ENCODE measurements at places on chromosomes 12 and 14.

- no peak for DNase-seq
Observed at GRCh38 chr12:131929581-131930456, 743 bp downstream of the PUS1 start.

DNA sequence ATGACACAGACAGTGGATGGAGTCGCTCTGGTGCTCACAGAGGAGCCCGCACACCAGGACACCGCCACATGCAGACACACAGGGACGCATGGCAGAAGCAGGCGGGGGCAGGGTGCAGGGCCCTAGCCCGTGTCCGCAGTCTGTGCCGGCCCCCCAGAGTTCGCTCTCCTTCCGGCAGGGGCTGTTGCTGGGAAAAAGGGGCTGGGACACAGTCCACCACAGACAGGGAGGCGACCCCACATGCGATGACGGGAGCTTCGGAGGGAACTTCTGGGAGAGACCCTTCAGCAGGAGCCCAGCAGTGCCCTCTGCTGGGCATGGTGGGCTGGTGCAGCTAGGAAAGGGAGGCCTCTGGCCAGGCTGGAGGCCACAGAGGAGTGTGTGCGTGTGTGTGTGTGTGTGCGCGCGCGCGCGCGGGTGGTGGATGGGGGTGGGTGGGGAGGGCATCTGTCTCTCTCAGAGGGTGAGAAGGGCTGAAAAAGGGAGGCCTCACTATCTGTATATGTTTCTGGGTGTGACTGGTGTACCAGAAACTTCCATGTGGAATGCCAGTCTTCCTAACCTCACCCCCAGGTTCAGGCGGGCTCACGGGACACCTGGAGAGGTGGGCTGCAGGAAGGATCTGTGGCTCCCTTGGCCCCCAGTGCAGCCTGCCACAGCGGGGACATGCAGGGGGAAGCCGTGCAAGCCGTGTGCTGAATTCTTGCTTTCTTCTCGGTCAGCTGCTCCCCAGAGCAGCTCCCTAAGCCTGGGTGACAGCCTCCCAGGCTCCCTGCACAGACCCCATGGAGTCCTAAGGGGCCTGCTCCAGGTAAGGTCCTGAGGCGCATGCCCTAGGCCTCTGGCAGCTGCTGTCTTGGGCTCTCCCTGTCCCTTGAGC is 60.7 kb downstream of the PLEKHG3 start:
- DNase-seq = peak; percentile 88

DNA sequence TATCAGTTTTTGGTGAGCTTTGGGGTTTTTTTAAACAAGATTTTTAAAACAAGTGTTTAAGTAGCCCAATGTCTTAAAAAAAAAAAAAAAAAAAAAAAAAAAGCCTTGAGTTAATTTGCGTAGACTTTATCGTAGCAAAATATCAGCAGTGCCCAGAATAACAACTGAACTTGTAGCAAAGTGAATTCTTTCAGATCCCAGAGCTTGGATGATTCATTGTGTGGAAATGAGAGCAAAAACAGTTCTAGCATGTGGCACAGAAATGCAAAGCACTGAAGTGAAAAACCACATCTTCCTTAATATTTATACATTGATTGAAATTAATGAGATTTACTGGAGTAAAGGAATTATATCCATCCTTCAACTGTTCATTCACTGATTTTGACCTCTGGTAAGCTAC is 258.1 kb downstream of the EGLN3 start:
- DNase-seq = peak; percentile 77

DNA sequence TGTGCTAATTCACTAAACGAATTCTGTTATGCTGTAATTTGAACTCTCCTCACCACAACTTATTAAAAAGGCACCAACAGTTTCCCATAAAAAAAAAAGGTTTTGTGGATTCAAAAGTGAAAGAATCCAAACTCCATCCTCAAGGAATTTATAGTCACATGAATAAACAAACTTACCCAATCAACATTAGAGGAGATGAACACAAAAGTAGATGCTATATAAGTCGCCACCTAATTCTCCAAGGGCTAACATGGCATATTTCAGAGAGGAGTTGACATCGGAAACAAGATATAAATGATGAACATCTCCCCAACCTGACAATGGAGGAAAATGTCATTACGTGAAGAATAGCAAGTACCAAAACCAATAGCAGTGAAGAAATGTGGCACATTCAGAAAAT is 265.5 kb upstream of the PRKD1 start:
- DNase-seq = no peak

DNA sequence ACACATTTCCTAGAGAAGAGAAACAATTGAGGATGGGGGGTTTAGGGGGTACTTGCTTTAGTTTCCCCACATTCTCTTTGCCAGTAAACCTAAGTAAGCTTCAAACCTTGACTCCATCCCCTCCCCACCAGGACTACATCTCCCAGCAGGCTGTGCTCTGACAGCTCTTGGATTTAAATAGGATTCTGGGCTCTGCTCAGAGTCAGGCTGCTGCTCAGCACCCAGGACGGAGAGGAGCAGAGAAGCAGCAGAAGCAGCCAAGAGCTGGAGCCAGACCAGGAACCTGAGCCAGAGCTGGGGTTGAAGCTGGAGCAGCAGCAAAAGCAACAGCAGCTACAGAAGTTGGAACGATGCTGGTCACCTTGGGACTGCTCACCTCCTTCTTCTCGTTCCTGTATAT is 20.6 kb downstream of the RDH12 start:
- peak; percentile 11 for DNase-seq

DNA sequence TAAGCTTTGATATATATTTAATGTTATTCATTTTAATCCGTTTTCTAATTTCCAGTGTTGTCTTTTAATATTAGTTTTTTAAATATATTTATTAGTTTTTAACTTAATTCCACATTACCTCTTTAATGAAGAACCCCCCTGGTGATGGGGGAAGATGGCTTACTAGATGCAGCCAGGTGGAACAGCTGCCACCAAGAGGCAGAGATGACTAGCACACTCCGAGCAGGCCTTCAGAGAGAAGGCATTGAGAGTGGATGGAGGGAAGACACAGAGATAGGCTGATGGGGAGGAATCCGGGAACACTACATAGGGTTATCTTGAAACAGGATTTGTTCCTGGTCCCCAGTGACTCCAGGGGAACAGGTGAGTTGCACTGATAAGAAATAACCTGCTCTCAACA is 771.6 kb downstream of the LRFN5 start:
- no peak for DNase-seq

DNA sequence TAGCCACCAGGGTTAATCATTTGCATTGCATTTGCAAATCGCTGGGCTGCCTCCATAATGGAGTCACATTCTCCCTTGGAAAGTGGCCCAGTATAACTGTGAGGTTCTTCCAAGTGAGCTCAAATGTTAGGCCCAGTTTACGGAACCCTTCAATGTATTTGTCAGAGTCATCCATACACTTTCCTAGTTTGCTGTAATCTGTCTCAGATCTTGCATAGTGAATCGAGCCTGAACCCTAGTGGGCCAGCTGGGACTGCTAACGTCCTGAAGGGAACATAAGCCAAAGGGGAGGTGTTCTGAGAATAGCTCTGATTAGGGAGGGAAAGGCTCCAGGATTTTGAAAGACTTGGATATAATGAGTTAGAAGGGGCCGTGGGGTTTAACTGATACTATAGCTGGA is 406.3 kb downstream of the SLC6A15 start:
- no peak for DNase-seq

GRCh38 chr12:52121824-52122539 is 42.5 kb downstream of the SMIM41 start:
- peak; percentile 69 for DNase-seq

DNA sequence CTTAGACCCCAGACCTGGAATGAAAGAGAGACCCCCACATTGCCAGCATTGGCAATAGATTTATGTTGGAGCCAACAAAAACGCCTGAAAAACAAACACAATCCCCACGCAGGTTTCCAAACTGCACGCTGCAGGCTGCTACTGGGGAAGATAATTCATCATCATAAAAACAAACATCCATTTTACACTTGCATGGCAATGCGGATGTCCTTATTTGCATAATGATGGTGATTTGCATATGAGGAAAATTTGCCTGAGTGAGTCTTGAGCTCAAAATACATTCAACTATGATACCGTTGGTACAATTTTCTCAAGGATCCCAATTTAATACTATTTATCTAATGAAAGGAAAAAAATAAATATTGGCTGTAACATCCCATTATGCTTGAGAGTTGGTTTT is 33.6 kb upstream of the TMEM132D start:
- DNase-seq = no peak

DNA sequence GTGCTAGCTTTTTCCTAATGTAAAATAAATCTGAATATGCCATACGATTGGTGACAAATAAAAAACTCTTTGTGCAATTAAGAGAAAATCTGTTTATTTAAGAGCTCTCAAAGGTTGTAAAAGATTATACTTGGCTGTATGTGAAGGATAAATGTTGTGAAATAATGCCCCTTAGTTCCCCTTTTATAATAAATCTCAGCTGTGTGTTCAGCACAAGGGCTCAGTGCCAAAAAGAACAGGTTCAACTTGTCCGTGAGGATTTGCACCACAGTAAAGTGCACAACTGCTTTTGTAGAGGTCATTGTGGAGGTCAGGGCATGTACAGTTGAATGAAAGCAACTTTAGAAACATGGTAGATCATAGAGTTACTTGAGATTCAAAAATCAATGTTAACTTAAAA is 118.6 kb downstream of the TRMT5 start:
- DNase-seq = no peak

GRCh38 chr12:87812681-87813080 is 216.5 kb downstream of the C12orf50 start:
- peak; percentile 42 for DNase-seq

GRCh38 chr12:24833513-24833912 is 115.4 kb downstream of the BCAT1 start:
- no peak for DNase-seq

DNA sequence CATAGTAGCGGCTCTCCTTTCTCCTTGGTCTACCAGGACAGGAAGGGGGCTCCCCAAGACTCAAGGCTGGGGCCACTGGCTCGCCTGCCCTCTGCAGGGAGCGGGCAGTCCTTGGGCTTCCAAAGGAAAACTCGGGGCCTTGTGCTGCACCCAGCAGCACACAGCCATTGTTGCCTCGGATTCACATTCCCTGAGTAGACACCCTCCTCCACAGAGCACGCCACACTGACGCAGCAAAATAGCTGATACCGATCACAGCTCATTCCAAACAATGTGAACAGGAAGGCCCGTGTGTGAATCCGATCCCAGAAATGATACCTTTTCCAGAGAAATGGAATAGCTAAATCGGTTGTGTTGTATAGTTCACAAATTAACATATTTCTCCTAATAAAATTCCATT is 65.1 kb upstream of the DYNC1H1 start:
- DNase-seq = no peak

DNA sequence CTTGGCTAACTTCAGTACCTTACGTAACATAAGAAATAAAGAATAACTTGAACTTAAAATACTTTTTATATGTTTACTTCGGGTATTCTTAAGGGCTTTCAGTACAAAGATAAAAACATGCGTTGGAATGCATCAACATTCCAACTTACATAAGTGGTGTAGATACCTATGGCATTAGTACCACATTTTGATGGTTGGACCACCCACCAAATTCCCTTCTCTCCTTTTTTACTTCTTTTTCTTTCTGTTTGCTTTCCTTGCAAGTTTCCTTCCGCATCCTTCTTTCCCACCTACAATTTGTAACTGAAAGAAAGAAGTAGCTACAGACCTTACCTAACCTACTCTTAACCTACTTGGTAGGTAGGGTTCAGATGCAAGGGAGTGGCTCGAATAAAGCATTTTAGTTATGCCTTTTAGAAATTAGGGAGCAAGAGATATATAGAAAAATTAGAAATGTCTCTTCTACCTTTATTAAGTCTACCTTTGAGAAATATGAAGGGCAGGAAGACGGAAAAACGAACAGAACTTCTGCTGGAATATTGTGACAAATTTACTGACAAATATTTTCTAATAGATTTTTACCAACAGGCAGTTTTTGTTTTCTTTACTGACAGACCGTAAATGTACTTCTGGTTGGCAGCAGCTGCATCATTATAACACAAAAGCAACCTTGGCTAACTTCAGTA is 2.1 kb upstream of the ARHGAP5 start:
- DNase-seq = no peak

DNA sequence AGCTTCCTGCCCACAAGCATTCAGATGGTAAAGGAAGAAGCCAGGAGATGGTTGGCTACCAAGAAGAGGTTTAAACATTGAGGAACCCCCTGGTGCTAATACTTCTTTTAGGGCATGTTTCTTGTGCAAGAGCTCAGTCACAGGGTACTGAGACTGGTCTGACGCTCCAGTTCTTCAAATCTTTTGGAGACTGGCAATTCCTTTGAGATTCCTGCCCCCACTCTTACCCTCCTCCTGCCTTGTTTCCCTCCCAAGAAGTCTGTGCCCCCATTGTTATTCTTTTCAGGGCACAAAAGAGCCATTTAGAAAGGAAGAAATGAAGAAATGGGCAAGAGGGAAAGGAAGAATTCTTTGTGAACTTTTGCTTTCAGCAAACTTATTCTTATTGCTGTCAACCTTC is 11.8 kb downstream of the A2ML1 start:
- no peak for DNase-seq

- no peak for DNase-seq
Observed at GRCh38 chr14:97796511-97796910, 999.3 kb downstream of the VRK1 start.

- no peak for DNase-seq
Observed at GRCh38 chr14:96893966-96894622, 96.9 kb downstream of the VRK1 start.

DNA sequence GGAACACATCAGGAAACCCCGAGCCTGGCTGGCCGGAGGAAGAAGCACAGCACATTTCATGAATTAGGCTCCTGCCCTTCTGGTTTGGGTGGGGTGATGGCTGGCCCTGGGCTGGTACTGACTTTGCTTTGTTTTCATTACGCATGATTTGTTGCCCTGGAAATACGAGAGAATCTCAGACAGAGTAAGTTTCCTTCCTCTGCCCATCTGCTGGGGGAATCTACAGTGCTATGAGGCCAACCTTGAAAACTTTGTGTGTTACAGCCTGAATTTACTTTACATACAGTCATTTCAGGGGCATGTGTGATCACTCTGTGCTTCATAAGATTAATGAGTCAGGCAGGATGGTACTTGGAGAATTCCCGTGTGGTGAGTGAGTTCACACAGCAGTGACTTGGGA is 20.5 kb upstream of the SLC5A8 start:
- peak; percentile 78 for DNase-seq

- peak; percentile 93 for DNase-seq
Observed at GRCh38 chr12:113232840-113233585, 11.7 kb downstream of the TPCN1 start.

- no peak for DNase-seq
Observed at GRCh38 chr14:24863968-24864684, 185.8 kb downstream of the STXBP6 start.

- no peak for DNase-seq
Observed at GRCh38 chr14:106378191-106378590, 851.8 kb downstream of the TMEM121 start.

- DNase-seq = no peak
Observed at GRCh38 chr14:68828698-68829097, 35.8 kb upstream of the ZFP36L1 start.

- DNase-seq = peak; percentile 51
Observed at GRCh38 chr12:122840580-122841513, 5.6 kb downstream of the HIP1R start.

DNA sequence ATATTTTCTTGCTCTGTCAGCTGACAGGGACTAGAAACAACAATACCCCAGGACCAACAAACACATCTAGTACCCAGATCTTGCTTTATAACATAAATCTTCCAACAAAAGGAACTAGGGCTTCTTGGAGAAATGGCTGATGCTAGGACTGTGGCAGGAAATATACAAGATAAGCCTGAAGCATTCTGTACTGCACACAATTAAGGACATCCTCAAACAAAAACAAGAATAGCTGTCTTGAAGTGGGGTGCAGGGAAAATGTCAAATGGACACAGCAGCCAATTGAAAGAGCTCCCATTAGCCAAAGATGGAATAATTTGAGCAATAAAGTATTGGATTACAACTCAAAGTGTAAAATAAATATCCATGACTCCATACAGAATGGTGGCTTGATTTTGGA is 50.0 kb downstream of the LGMN start:
- no peak for DNase-seq
